ENCODE measurements at places on chromosomes 12 and 14.

GRCh38 chr12:12954356-12954755, 2.4 kb upstream of the GPRC5D start:
- no peak for DNase-seq

GRCh38 chr14:57692671-57693070, 173.2 kb downstream of the SLC35F4 start:
- DNase-seq = no peak

DNA sequence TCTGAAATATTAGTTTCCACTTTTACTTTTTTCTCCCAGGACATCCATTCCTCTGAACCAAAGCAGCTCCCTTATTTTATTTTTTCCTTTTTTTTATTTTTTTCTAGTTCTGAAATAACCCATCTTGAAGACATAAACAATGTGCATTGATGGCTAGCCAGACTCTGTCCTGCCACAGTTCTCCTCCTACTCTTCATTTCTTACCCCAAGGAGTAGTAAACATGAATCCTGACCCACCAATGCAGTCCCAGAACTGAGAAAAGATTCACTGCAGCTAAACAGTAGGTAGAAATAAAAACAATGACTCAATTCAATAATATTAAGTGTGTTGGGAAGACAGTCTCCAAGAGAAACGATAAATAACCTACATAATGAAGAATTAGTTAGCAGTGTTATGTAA, 65.7 kb upstream of the NOVA1 start:
- DNase-seq = no peak

DNA sequence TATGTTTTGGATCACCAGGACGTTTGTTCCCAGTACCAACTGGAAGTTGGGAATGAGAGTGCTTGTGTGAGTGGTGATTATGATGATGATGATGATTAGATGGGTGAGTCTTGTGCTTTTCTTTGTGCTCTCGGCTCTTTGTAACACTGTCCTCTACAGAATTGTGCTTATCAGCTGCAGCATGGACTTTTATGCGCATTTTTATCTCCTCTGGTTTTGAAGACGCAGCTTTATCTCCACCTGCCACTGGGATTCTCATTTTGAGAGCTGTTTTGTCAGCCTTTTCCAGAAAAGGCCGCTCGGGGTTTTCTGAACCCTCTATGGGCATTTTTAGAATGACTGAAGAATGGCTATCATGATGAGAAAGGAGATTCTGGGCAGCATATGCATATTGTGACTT, 11.5 kb upstream of the KANSL2 start:
- no peak for DNase-seq

DNA sequence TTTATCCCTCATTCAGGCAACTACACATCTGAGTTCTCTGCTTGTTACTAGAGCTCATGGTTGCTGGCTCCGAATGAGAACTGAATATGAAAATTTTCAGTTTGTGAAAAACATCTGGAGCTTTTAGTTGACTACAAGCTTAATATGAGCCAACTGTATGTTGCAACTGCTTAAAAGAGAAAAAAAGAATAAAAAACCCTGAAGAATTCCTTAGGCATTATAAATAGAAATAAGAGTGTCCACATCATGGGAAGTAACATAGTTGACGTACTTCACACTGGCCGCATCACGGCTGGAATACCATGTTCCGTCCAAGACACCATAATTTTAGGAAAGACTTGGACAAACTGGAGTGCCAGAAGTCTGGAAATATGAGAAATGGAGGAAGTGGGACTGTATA, 57.9 kb downstream of the PDE3A start:
- no peak for DNase-seq

- DNase-seq = no peak
These were observed 158.2 kb upstream of the DIO3 start for GRCh38 chr14:101402936-101403660.

DNA sequence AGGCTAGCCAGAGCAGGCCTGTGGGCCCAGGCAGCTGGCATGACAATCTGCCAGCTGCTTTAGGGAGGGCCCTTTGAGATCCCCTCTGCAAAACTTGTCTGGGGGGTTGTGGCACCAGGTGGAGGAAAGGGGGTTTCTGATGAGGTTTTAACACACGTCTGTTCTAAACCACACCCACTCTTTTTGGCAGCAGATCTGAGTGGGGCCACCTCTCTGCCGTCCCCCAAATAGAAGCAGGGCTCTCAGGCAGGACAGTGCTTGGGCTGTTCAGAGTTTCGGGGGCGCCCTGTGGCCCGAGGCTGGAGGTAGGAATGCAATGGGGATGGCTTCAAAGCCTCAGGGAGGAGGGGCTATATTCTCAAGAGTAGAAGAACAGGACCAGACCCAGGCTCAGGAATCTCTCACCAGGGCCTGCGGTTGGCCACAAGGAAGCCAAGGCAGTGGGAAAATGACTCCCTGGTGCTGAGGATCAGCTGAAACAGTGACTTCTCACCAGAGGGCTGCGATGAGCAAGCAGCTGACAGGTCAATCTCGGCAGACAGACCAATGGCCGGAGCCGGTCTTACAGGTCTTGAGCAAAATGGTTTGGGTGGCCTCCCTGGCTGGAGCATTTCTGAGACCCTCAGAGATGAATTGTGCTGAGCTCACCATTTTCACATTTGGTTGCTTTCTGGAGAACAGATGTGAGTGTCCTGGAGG, 1.5 kb upstream of the KRT5 start:
- DNase-seq = no peak

Measured in activated CD4-positive, alpha-beta T cell treated with anti-CD3 and anti-CD28 coated beads for 48 hours (primary cell).